ENCODE measurements at places on chromosomes 2 and 18.

GRCh38 chr2:227036527-227036926 is 127.5 kb downstream of the COL4A4 start:
- no peak for DNase-seq

GRCh38 chr2:27671235-27671634 is 7.5 kb downstream of the SLC4A1AP start:
- DNase-seq: no peak

DNA sequence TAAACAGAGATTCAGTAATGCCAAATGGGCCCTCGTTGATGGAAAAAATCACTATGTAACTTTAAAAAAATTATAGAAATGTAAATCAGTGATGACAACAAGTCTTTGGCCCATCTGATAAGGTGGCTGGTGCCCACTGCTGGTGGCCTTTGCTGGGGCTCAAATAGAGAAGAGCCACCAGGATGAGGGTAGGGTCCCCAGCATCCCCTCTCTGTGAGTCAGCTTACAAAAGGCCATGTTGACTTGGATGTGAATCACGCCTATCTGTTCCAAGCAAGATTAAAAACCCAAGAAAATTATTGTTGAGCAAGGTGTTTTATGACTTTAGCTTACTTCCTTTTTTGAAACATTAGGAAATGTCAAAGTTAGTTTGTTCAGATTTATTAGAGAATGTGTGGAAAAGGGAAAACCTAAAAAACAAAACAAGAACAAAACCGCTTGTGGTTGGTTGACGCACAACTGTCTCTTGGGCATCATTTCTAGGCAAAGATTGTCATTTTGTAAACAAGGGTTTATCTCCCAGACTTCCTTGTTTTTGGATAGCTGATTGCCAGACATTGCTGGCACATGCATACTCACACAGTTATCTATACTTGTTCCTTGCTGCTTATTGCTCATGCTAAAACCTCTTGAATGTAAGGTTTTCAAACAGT is 53.7 kb upstream of the ZNF396 start:
- DNase-seq: no peak

- DNase-seq: no peak
Measured at GRCh38 chr2:98923244-98923940, 12.6 kb downstream of the CRACDL start.

- DNase-seq: no peak
Measured at GRCh38 chr2:130951018-130951417, 114.3 kb downstream of the ARHGEF4 start.

DNA sequence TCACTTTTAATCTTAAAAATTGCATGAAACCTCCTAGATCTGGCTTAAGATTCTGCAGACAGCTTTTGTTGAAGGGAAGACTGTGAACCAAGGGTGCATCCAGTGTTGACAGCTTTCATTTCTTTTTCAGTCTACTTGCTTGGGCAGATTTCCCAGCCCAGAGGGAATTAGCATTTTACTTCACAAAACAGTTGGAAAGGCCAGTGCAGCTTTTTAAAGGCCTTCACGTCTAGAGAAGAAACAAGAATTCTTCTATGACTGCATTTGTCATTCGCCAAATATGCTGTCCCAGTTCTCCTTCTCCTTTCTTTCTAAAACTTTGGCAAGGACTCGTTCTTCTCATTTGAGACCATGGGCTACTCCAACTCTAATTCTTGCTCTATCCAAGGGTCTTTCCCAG is 17.4 kb downstream of the NTSR2 start:
- DNase-seq: peak; percentile 12

- no peak for DNase-seq
Measured at GRCh38 chr2:229501051-229501794, 213.1 kb downstream of the DNER start.

GRCh38 chr18:42893977-42894376 is 221.5 kb downstream of the RIT2 start:
- DNase-seq: no peak

DNA sequence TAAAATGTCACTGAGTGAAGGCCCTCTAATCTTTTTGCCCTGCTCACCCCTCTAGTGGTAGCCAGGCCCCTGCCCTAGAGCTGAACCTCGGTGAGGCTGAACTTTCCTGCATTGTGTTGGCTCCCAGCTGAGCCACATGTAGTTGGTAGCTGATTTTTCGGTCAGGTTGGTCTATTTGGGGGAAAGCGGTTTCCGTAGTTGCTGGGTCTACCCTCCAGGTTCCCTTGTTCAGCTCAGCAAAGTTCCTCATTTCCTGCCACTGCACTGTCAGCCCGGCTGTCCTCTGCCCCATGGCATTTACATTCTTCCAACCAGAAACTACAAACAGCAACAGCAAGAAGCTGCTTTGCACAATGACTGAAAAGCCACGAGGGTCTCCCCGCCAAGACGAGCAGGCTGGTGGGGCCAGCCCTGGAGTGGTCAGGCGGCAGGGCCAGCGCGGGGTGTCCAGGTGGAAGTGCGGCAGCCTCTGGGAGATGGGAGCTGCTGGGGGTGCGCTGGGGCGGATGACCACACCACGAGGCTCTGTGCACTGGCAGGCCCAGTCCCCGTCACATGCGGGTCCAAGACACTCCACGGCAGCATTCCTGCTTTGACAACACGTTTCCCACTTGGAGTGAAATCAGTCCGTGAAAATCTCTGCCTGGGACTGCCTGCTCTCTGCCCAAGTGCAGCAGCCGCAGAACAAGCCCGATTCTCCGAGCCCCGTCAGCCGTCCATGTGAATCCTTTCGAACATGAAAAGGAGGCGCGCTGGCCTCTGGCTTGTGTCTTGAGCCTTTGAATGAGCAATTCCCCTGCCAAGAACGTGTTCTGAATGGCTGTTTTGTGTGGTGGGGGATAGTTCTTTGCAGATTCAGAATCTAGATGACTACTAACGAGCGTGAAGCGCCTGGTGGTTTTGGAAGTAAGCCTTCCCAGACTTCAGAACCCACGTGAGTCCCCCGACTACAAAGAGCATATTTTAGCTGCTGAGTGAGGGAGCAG is 159.4 kb downstream of the ASB1 start:
- DNase-seq: no peak

- DNase-seq: no peak
Measured at GRCh38 chr18:39188278-39188677, 1622.7 kb upstream of the CELF4 start.

DNA sequence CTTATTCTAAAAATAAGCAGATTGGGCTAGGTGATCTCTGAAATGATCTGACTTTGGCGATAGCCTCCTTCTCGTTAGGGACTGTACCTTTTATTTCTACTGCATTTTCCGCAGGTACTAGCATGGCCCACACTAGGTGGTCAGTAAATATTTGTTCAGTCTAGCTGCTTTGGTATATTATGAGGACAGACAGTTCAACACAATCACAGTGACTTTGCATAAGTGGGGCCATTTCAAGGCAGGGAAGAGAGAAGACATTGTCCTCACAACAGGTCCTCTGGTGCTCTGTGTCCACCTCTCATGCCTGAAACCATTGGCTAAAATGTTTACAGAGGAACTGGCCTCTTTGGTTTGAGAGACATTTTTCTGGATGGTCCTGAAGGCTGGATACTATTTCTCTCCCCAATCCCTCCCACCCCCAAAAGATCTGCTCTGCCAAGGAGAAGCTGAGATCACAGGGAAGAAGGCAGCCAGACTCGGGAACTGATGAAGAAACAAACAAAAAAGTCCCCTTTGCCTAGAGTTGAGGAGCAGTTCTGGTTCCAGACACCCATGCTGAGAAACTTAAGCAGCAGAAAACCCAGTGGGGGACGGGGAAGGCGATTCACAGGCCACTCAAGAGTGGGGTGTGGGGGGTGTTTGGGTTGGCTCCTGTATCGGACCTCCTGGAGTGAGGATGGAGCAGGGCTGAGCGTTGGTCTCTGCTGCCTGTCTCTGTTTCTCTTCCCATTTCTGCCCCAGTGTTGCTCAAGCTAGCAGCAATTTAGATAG is 2.9 kb upstream of the TNP1 start:
- no peak for DNase-seq

- no peak for DNase-seq
Measured at GRCh38 chr2:184562532-184562931, 35.8 kb upstream of the ZNF804A start.

DNA sequence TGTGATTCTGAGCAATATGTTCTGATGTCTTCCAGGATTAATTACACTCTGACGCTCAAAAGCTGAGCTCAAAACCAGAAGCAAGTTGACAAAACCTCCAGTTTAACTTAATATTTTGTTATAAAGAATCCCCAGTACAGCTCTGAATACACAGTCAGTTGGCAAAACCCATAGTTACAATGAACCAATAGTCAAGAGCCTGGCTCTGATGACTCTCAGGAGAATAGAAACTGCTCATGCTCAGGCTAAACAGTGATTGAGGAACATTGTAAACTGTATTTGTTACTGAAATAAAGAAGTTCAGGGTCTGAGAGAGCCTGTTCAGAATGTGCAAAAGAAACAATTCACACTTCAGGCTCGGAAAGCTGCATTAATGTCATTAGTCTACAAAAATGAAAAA is 1565.9 kb downstream of the SUCLG1 start:
- DNase-seq: no peak

DNA sequence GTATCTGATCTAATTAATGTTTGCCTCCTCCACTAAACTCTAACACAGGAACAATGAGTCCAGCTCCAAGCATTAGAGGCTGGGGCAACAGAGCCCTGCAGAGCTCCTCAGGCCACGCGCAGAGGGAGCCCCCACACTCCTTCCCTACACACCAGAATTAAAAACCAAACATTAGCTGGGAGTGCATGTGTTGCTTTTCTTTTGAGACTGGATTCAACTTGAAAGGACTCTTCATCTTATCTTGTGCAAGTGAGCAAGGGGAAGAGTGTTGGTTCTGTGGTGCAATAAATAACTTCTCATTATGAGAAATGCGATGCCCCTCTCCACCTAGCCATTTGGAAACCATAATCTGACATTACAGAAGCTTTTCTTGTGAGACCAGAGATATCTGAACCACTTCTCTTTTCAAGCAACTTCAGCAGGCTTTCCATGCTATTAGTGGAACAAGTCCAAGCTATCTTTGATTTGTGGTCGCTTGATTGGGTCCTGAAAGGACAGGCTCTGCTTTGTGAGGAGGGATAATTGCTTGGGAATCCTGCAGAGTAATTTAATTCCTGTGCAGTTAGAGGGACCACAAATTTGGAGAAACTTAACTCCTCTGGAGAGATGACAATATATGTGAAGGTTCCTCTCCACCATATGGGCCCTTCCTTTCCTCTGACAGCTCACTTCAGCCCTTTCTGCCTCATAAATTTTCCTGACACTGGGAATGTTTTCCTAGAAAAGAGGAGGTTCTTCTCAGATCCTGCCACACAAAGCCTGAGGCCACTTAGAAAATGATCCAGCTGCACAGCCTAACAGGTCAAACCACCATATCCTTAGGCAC is 112.5 kb downstream of the ATL2 start:
- no peak for DNase-seq

- DNase-seq: peak; percentile 82
Measured at GRCh38 chr2:235347691-235348090, 146.2 kb upstream of the AGAP1 start.

GRCh38 chr2:88054782-88055370 is 707 bp downstream of the KRCC1 start:
- DNase-seq: no peak

DNA sequence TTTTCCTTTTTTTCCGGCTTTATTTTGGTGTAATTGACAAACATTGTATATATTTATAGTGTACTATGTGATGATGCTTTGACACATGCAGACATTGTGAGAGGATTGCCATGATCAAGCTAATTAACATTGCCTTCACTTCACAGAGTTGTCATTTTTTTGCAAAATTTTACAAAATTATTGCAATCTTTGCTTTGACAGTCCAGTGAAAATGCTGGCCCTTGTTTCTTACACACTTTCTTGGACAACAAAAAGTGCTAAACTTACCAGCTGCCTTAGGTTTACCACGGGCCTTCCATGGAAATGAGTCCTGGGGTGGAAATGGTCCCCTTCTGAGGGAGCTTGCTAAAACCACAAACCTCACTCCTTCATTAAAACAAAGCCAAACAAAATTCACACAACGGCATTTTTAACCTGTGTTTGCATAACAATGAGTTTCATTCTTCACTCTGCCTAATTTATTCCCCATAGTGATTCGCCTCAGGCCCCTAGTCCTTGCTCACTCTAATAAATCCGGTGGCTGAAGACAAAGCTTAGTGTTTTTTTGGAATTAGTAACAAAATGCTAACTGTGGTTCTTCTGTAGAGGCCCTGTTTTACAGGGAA is 32.2 kb downstream of the LINC00305 start:
- DNase-seq: no peak

DNA sequence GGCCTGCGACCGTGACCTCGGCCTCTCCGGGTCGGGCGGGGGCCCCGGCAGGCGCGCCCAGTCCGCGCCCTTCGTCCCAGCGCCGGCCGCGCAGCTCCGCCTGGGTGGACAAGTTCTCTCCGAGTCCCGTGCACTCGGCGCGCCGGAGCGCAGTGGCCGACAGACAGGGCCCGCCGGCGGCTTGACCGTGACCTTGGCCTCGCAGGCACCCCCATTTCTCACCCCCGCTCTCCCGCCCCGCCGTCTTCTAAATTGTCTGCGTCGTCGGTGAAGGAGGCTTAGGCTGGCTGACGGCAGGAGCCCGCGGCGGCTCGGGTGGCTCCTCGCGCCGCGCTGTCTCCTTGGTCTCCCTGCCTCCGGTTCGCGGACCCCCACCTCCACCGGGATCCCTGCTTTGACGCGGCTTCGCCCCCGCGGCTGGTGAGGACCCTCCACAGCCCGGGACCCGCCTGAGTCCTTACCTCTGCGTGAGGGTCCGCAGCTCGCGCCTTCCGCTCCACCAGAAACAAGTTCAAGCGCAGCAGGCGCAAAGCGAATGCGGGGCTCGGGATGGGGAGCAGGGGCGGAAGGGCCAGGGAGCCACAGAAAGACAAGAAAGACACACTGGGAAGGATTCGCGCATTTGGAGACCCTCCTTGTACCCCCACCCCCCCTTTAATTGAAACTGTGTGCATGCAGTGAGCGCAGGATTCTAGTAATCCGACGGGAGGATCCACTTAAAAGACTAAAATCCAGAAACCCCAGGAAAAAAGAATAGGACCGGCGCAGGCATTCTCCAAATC is 4.0 kb downstream of the PTGR3 start:
- no peak for DNase-seq

DNA sequence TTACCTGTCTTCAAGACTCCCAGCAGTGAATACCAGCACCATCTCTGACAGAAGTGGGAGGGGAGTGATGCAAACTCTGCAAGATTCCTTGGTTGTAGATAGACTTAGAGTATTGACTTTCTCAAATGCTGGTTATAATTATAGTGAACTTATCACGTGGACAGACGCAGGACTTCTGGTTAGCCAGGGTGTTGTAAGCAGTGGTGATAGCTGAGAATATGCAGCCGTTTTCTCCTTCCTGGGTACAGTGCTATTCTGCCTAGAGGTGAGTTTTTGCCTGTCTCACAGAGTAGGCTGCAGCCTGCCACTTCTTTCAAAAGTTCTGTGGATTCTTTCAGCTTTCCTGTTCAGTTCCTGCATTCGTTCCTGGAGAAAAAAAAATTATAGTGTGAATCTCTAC is 733 bp upstream of the CXCR2 start:
- no peak for DNase-seq

Measured in GM04503 (cell line).